Aorta (tissue), 5 donors: ENCODE measurements at places on chromosomes 5 and 9. TPM values are rescaled to one million over a fixed set of nuclear protein-coding genes. Genes with fewer than 3 reads are reported as not detected.

Gene DPM2
- 18.2 TPM for polyA plus RNA-seq

DNA sequence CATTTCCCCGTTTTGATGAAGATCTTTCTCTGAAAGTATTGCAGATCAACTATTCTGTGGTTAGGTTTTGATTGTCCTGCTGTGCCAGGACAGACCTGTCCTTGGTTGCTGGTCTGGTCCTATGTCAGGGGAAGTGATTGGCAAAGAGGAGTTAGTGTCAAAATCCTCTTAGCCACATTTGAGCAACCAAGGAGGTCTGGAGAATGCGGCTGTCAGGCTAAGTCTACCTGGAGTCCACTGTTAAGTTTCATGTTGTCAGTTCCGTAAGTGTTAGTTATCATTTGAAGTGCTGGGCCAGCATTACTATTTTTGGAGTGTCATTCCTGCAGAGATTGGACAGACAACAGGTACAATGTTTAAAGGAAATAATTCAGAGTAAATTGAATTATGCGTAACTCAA, 62.3 kb downstream of the UBE2QL1 start:
- no peak for DNase-seq

GRCh38 chr5:911601-912000, 18.9 kb downstream of the TRIP13 start:
- no peak for DNase-seq

DNA sequence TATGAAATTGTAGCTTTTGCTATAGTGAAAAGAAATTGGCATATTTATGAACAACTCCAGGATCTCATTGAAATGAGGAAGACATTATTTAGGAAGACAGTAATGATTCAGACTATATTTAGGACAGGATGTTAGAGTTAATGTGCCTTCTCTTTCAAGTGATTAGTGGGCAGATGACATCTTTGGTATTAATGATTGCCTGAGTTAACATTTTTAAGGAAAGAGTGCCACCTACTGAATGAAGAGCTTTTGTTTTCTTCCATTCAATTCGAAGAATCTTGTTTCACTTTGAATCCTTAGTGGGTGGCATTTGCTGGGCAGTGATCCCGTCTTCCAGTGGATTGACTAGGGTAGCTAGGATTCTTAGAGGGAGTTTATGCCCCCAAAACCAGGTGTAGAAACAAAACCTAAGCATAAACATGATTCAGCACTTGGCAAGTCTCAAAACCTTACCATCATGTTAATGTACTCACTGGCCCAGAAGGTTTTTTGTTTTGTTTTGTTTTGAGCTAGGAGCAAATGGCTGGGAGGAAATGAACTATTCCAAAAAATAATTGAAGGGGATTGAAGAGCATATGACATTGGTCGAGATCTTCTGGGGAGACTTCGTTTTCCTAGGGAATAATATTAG, 23.2 kb downstream of the MAP3K1 start:
- no peak for DNase-seq

Gene DRD1
- 2.1 TPM for polyA plus RNA-seq

DNA sequence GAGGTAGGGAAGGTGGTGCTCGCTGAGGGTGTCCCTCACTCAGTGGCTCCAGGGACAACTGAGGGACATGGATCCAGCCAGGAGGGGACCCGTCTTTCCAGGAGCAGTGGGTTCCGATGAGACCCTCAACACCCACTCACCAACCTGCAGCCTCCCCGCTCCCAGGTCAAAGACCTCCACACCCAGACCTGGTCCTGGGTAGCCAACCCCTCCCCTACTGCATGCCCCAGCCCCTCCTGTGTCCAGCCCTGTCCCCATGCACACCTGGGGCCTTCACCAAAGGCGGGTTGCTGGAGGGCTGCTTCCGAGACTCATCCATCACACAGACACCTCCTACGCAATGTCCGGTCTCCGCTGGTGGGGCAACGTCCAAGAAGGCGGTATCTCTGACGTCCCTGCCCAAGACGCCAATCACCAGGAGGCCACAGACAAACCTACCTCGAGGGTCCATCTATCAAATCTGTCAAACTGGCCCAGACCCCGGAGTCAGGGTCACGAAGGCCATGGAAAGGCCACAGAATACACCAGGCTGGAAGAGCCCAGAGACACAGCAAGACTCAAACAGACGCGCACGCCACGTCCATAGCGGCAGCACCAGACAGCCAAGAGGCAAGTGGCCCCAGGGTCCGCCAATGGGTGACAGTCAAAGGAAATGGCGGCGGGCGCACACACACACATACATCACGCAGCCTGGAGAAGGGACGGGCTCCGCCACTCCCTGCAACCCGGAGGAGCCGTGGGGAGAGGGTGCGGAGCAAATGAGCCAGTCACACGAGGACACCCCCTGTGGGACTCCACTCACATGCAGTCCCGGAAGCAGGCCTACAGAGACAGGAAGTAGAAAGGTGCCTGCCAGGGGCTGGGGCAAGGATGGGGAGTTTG, 10.8 kb downstream of the NACC2 start:
- DNase-seq: peak; percentile 34

Gene PRDM9
- polyA plus RNA-seq: not detected

DNA sequence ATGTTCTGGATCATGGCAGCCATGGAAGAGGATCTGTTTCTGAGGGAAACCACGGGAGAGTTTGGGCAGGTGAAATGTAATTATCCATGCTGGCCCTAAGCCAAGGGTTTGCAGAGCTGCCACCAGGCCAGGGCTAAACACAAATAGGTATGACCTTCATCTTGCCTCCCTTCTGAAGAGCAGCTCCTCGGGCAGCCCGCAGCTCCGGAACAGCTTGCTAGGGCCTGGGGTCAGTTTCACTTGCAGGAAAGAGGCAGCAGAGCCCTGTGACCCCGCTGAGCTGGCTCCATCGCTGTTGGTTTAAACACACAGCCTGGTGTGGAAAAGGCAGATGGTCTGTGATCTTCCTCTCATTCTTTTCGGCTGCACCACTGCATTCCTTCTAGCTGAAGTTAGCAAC, 141.4 kb downstream of the TMEM38B start:
- DNase-seq: no peak

Gene HMMR
- polyA plus RNA-seq: 0.75 TPM

DNA sequence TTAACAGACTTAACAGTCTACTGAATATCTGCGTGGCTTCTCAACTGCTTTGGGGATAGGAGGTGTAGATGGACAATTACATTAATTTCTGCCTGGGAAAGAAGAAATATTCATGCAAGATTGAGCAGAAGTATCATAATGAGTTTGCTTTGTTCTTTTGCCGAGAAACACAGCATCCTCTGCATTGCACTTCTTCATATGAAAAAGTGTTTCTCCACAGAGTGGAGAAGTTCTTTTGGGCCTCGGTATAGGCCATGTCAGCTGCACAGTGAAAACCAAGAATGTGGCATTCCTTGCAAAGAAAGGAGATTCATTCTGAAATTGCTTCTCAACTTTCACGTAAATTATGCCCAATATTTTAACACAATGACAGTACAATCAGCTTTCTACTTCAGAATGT, 17.6 kb upstream of the SNX2 start:
- no peak for DNase-seq

DNA sequence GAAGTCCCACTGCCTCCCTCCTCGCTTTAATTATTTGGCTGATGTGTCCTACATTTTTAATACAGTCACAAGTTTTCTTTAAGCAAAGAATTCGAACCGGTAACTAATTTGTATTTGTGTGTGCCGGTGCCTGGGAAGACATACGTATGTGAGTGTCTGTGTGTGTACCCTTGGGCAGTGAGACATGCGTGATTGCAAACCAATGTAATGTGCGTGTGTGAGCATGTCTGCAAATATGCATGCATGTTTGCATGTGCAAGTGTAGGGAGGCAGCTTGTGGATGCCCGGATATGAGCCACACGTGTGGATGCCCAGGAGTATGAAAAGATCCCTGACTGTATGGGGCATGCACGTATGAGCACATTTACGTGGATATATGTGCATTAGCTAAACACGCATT, 44.4 kb upstream of the NEK6 start:
- DNase-seq: peak; percentile 16

GRCh38 chr9:4038182-4038723, 261.6 kb downstream of the GLIS3 start:
- no peak for DNase-seq

- DNase-seq: no peak
Observed at GRCh38 chr5:84729326-84729725, 344.6 kb upstream of the EDIL3 start.

Gene CCDC192
- polyA plus RNA-seq: not detected

GRCh38 chr5:112333331-112333781, 85.7 kb downstream of the EPB41L4A start:
- DNase-seq: no peak

DNA sequence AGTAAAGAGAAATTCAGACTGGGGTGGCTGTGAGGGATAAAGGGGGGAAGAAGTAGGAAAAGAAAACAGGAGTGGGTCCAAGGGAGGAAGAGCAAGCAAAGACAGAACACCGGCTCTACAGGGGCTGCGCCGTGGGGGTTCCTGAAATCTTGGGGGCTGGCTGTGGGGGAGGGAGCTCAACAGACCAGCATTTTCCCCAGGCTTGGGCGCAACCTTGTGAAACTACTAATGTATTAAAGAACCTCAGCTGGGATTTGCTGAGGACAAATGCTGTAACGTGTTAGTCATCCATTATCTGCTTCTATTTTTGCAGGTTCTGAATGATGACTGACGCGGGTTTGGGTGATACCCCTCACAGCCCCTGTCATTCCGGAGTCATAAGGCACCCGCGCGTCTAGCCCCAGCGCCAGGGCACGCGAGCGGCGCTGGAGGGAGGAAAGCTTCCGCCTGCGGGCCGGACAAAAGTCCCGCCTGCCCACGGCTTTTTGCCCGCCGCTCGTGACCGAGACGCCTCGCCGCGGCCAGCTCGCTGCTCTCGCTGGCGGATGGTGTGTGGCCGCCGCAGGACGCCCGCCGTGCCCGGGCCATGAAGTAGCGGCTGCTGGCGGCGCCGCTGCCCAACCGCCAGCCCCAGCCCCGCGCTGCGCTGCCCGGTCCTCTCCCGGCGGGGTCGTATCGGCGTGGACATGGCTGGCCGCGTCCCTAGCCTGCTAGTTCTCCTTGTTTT, 110.6 kb downstream of the PAM start:
- DNase-seq: peak; percentile 83

DNA sequence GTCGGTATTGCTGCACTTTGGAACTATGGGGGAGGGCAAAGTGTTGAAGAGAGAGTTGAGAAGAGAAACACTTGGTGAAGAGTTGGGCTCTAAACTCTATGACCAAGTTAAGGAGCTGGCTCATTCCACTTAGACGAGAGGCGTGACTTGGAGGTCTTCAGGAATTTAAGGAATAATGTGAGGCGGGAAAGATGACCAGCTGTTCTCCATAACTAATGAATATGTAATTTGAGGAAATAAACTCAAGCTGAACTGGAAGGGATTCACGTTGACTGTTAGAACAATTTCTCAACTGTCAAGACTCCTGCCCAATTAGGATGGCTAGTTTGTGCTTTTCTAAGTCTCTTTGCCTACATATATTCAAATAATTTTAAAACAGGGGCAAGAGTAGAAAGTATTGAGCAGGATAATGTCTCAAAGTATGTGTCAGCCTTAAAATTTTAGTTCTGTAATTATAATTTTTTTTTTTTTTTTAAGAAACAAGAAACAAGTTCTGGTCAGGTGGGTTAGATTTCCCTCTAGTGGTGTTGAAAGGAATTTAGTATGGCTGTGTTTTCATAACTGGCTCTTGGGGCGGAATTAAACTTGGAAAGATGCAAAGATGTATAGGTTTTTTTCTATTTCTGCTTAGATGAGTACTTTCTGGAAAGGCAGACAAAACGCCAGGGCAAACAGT, 33.4 kb downstream of the TMEM252 start:
- no peak for DNase-seq

DNA sequence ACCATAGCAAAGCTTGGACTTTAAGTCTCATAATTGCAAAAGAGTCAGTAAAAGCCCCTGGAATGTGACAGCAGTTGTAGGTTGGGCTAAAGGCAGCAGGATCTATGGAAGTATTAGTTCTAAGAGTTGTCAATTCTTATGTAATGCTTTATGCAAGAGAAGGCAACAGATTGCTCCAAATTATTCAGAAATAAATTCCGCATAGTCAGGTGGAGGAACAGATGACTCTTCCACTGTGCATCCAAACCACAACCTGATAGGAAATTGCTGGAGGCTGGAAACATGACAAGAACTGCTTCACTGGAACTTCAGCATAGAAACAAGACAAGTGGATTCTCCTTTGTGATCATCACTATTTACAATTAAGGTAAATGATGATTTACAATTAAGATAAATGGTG, 101.0 kb downstream of the STARD4 start:
- DNase-seq: no peak

DNA sequence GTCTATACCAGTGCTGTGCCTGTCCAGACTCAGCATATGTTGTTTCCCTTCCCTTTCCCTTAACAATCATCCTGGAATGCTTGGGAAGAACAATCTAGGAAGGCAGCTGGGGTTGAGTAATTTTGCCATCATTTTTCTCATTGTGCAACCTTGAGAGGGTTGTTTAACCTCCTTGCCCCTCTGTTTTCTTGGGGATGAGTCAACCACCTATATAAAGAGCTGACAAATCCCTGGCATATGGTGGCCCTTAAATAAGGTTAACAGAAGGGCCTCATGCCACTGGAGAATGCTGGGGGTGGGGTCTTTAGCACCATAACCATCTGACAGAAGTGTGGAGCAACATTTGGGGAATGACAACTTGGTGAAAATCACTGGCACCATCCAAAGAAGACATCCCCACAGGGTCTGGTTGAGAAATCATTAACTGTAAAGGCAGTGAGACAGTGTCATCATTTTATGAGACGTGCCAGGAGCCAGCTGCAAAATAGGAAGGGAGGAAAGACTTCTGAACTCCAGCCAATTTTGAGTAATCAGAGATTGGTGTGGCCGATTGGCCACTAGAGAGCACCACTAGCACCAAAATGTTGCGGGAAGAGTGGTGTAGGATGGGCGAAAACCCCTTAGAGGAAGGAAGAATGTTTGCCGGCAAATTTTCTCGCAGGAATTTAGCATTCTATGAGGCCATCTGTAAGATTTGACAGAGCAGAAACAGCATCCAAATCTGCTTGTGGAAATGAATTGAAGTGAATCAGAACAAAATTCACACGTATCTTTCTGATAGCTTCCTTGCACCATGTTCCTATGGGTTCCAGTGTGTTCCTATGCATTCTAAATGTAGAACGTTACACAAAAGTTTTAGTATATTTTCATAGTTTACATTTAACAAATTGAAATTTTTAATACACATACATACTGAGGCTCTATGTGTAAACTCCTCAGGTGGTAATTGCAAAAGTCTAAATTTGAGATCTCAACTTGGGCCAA, 113.8 kb downstream of the MSX2 start:
- DNase-seq: no peak

Gene CAMK4
- 0.08 TPM for polyA plus RNA-seq

Gene KCNT1
- polyA plus RNA-seq: not detected

DNA sequence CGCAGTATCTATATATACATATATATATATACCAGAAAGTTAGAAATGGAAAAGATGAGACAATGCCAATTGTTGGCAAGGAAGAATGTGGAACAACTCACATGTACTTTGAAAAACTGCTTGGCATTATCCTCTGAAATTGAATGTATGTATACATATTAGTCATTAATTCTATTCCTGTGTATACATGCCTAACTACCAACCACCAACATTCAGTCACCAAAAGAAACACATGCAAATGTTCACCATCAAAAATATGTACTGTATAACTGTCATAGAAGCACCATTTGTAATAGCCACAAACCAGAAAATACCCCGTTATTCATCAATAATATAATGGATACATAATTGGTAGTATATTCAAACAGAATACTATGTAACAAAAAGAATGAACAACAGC, 330.2 kb upstream of the GRAMD2B start:
- DNase-seq: no peak

- no peak for DNase-seq
Observed at GRCh38 chr5:180658774-180659564, 9.6 kb upstream of the FLT4 start.

Gene TEX10
- polyA plus RNA-seq: 3.4 TPM

GRCh38 chr5:179870403-179870903, 11.8 kb upstream of the MRNIP start:
- DNase-seq: peak; percentile 70

Gene LCN15
- 0.88 TPM for polyA plus RNA-seq
